Activated CD4-positive, CD25-positive, alpha-beta regulatory T cell treated with anti-CD3 and anti-CD28 coated beads, Interleukin-2, amount 50 U/mL, for 16 hours (primary cell): ENCODE measurements at places on chromosomes 1 and 21.

- DNase-seq, result no peak
Measured at GRCh38 chr21:33444499-33444898, 35.3 kb downstream of the TMEM50B start.

- DNase-seq, result no peak
Measured at GRCh38 chr1:168433238-168433637, 110.6 kb downstream of the XCL2 start.

DNA sequence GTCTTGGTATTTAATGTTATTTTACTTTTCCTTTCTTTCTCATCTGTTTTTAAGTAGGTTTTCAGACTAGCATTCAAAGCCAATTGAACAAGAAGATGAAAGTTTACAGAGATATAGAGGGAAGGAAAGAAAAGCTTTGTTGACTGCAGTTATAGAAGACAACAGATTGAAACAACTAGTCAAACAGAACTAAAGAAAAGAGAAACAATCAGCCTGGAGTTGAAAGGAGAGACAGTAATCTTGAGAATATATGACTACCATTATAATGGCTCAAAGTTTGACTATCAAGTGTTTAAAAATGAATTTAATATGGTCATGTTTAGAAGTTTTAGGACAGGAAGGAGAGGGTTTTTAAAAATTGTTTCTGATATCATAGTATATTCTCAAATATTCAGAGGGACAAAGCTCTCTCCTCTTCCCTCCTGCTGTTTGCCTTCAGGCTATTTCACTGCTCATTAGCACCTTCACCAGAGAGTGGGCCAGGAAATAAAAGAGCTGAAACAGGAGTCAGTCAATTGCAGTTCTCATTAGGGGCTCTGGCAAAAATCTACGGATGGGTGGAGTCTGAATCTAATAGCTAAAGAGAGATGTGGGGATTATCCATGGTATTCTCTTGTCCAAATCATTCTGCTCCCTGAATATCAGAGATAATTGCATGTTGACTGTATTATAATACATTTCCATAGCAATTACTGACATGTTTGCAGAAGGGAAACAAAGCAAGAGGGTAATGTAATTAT is 577.8 kb downstream of the BRINP3 start:
- DNase-seq, result no peak

- no peak for DNase-seq
Measured at GRCh38 chr1:158809862-158810261, 21.3 kb upstream of the MNDA start.

DNA sequence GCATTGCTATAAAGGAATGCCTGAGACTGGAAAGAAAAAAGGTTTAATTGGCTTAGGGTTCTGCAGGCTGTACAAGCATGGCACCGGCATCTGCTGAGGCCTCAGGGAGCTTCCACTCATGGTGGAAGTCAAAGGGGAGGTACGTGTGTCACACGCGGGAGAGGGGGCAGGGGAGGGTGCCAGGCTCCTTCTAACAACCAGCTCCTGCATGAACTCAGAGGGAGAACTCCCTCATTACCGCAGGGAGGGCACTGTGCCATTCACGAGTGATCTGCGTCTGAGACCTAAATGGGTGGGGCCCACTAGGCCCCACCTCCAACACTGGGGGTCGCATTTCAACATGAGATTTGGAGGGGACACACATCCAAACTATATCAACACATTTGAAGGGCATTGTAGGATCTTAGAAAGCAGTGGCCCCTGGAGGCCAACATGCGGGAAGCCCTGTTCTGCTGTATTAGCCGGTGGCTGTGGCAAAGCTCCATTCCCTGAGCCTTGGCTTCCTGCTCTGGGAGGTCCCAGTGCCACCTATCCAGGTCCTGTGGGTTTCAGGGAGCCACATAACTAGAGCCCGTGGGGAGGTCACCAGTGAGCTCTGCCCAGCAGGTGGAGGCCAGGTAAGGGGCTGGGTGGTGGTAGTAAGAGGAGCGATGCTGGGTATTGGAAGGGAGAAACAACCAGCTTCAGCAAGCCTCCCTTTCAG is 10.0 kb downstream of the WNT3A start:
- DNase-seq, result no peak

DNA sequence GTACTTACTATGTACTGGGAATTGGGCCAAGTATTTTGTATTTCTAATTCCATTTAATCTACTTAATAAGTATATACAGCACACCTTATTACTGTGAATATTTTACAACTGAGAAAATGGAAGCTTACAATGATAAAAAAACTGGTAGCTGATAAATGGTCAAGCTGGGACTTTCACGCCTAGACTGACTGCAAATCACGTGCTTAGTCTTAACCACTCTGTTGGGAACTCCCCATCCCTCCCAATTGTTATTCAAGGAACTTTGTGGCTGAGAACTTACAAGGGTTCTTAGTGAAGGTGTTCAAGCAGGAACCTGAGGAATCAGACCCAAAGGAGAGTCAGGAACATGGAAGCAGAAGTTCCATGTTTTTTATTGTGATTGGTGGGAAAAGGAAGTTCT is 26.9 kb downstream of the CD84 start:
- DNase-seq, result no peak

DNA sequence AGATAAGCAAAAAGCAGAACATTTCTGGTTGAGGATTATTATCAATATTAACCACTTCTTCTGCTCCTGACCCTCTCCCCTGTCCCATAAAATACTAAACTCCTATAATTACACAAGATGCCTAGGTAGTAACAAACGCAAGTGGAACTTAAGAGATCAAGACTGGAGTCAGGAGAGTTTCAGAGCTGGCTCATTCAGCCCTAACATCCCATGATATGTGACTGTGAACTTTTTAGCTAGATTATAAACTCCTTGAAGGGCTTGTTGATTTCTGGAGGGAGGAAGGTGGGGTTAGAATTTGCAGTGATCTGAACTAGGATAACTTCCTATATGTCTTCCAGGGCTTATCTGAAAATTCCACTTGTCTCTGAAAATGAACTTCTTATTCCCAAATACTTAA is 130.6 kb downstream of the TGFB2 start:
- no peak for DNase-seq

GRCh38 chr1:232226197-232226712 is 403.7 kb downstream of the SIPA1L2 start:
- no peak for DNase-seq

- no peak for DNase-seq
Measured at GRCh38 chr1:223344491-223344890, 19.5 kb downstream of the SUSD4 start.
